Activated T-cell treated with anti-CD3 and anti-CD28 coated beads for 1 hour (primary cell): ENCODE measurements at places on chromosomes 16 and 17.

- DNase-seq = no peak
These were observed 3.6 kb upstream of the TMEM92 start for GRCh38 chr17:50270435-50271362.

- DNase-seq = no peak
These were observed 109.6 kb downstream of the CNTNAP4 start for GRCh38 chr16:76386784-76387183.

GRCh38 chr16:47018223-47018891 lies 44.9 kb upstream of the DNAJA2 start:
- DNase-seq = no peak

DNA sequence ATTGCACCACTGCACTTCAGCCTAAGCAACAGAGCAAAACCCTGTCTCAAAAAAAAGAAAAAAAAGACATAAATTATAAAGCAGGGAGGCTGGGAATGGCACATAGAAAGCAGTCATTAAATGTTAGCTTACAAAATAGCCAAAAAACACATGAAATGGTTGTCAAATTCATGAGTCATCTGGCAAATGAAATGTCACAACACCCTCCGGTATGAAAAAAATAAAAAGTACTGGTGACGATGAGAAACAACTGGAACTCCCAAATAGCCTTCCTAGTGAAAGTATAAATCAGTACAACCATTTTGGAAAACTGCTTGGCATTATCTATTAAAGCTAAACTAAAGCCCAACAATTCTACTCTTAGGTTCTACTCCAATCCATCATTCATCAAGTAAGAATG lies 3.5 kb upstream of the KATNB1 start:
- no peak for DNase-seq

GRCh38 chr17:40813804-40814203 lies 8.6 kb downstream of the KRT10 start:
- no peak for DNase-seq

DNA sequence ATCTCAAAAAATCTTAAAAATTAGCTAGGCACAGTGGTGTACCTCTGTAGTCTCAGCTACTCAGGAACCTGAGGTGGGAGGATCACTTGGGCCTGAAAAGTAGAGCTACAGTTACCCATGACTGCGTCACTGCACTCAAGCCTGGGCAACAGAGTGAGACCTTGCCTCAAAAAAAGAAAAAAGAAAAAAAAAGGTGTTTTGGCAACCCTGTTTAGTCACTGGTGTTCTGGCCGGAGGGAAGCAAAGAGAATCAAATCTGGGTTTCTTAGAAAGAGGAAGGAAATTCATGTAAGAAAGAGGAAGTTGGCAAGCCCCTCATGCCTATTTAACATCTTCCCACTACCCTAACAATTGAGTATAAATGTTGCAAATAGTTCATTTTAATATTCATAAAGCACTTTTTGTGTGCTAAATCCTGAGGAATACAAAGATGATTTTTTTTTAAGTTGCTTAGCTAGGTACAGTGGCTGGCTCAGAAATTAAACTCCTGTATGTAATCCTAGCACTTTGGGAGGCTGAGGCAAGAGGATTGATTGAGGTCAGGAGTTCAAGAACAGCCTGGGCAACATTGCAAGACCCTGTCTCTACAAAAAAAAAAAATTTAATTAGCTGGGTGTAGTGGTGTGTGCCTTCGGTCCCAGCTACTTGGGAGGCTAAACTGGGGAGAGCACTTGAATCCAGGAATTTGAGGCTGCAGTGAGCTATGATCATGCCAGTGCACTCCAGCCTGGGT lies 6.5 kb upstream of the USP32 start:
- no peak for DNase-seq

GRCh38 chr17:4482338-4483011 lies 16.2 kb upstream of the SPNS2 start:
- DNase-seq = no peak

DNA sequence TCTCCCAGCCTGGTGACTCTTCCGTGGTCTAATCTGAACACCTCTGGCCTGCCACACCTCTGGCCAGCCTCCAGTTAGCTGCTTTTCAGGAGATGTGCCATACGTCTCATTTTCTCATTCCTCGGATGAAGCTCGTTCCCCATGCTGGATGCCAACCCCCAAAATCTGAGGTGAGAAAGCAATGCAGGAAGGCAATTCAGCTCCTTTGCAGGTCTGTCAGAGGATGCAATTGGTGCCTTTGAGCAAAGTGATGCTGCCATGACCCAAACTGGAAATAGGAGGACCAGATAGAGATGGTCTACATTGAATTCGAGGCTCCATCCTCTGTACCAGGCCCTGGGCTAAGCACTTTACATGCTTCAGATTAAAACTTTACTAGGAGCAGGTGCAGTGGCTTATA lies 11.0 kb upstream of the CUEDC1 start:
- no peak for DNase-seq

DNA sequence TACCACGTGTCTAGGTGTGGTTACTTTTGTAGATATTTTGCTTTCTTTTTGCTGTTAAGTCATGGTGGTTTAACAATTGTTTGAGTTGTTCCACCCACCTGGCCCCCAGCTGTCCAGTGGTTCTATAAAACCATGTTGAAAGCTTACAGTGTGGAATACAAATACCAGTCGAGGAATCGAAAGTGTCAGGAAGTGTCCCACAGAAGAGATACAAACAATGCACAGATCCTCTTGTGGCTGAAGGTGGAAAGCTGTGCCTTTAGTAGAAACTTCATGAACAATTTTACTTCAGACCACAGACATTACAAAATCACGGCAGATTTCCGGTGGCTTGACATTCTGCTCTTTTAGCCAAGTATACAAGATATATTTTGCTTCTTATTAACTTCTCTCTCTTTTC lies 782.4 kb upstream of the SOX9 start:
- no peak for DNase-seq

DNA sequence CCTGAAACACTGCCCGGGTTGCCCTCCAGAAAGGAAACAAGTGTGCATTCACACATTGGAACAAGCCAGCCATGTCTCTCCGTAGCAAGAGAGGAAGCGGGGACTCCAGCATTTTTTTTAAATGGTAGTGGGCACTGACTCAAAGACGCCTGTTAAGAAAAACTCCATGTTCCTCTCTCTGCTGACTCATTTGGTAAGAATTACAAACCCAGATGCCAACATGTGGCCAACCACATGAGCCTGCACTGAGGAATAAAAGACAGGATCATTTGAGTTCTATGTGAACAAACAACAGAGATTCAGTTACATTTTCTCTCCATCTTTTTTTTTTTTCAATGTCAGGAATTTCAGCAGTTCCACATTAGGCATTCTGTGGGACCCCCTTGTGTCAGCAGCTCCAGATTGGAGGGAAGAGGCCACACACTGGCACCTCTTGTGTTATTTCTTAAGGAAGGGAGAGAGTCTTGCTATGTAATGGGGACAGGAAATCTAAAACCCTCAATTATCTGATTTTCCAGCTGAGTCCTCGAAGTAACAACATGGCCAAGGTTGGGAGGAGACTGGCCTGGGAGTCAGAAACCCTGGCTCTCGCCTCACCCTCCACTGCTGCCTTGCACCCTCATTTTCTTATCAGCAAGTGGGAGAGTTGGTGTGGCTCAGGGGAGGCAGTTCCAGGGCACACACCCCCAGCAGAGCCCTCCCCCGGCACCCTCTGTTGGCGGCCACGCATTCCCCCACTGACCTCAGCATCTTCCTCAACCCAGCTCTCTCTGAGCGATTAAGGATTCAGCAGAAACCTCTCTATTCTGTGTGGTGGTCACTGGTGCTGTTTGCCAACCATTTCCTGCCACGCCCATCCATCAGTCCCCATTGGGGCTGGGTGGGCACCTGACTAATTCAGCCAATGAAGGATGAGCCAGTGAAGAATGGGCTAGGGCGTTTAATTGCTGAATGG lies 173.0 kb downstream of the FOXL1 start:
- no peak for DNase-seq

DNA sequence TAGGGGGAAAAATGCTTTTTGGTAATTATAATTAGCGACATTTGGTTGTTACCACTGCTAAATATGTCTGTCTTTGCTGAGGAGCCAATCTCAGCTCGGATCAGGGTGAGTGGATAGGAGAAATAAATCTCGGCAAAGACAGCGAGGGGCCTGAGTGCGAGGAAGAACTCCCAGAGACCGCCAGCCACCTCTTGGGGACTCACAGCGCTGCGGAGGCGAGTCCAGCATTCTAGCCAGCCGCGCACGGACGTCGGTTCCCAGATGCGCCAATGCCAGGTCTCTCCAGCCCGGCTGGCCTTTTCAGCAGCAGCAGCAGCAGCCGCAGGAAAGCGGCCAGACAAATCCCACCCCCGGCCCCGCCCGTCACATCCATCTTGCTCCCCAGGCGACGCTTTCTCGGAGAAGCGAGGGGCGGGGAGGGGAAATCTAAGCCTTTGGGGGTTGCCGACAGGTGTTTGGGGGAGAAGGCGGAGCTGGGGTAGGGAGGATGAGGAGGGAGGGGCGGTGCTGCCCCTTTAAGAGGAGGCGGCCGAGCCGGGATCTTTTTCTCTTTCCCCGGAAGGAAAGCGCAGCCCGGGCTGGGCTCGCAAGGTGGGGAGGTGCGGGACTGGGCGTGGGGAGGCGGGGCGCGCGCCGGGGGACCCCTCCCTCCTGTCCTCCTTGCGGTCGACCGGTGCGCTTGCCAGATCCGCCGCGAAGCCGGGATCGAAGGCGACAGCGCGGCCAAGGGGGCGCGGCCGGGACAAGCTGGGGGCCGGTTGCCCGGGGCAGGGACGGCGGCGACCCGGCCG lies at the start of gene ITGA3:
ITGA3 (plus strand) TSS at position 685 of the 791 bp plus-strand sequence. CDS start 330 bp downstream, outside the sequence.
- DNase-seq = peak; percentile 52

- DNase-seq = no peak
These were observed 39.3 kb downstream of the LIG3 start for GRCh38 chr17:35019386-35020179.

DNA sequence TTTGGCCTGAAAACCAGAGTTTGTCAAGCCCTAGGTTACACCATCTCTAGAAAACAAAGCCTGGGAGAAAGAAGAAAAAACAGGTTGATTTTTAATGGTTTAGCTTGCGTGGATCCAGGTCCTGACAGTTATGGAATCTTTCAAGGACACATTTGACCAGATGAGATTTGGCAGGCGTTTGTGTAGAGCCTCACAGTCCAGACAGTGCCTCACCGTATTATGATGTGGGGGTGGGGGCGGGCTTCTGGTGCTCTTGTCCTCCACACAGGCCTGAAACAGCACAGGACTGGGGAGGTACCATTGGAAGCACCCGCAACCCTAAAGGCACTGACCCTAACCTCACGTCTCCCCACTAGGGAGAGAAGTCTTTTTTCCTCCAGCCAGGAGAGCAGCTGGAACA lies 19.6 kb downstream of the MVP start:
- DNase-seq = no peak

DNA sequence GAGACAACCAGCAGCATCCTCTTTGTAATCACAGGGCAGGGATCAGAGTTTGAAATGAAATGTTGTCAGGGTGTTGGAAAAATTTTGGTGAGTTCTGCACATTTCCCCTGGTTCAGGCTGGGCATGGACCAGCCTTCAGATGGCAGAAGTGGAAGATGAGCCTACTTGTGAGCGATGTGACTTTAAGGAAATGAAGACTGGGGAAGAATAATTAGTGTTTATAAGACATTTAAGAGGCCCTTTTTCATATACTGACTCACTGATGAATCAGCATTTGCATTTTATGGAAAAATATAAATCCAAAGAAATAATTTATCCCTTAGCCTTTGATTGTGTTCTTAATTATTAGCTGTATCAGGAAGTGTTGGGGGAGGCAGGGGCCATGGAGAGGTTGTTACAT lies 20.9 kb downstream of the GPR179 start:
- DNase-seq = no peak

DNA sequence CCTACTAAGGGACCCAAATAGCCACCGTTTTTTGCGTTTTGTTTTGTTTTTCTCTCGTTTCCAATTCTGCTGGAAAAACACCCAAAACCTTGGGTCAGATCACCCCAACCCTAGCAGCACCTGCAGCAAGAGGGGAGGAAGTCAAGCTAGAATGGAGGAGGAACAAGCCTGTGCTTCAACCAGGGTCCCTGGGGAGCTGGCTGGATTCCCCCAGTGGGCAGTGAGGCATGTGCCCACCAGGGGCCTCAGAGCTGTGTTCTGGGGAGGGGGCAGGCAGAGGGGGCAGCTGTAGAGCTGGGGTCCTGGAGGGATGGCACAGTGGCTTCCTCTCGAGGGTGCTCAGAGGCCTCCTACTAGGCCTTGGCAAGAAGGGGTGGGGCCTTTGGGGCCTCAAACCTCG lies 6.5 kb downstream of the CD79B start:
- no peak for DNase-seq

- peak; percentile 79 for DNase-seq
These were observed 50.9 kb upstream of the CLEC3A start for GRCh38 chr16:77971306-77972061.

DNA sequence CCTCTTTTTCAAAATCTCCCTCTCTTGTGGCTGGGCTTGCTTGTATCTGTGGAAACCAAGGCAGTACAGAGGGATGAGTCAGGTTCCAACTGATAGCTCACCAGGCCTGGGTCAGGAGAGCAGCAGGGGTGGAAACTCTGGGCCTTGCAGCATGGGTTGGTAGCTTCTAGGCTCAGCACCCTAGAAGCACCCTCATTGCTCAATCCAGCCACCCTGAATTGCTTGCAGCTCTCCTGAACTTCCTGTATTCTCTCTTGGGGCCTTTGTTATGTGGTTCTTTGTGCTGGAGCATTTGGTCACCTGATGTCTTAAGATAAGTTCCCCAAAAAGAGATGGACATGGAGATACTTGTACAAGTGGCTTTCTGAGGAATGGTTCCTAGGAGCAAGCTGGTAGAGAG lies 169.4 kb downstream of the IRX5 start:
- no peak for DNase-seq

DNA sequence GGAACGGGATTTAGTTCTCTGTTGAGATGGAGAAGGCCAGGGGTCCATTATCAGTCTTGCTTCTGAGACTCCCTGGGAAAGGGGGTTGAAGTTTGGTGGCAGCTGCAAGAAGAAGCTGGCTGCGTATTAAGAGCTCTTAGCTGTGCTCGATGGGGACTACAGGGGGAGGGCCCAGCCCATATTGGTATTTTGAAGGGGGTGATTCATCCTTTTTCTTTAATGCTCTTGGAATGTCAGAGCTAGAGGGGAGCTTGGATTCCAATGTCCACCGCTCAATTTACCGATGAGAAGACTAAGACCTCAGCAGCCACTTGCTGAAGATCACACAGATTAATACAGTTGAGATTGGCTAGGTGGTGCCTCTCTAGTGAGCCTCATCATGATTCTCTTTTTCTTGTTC lies 5.0 kb downstream of the NOG start:
- DNase-seq = no peak

DNA sequence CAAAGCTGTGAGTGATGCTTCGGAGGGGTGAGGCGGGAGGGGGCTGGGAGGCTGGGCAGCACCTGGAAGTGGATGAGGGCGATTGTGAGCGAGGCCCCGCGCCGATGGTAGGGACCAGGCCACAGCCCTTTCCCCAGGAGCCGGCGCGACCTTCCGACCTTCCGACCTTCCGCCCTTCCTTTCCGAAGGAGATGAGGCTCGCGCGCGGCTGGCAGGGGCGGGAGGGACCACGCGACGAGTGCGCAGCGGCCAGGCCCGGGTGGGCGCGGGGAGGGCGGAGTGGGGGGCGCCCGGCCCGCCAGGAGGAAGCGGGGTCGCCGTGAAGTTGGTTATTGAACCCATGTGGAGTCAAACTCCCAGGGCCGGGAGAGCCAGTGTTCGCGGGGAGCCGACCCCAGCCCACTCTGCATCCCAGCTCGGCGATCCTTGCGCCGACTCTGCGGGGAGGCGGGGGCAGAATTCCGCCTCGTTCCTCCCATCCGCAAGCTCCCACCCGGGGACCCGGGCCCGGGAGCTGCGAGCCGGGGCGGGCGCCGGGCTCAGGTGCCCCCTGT lies 56.6 kb downstream of the RAP1GAP2 start:
- DNase-seq = no peak
